Ureter (tissue), 1 donor: ENCODE measurements at places on chromosomes 5 and 9. TPM values are rescaled to one million over a fixed set of nuclear protein-coding genes. Genes with fewer than 3 reads are reported as not detected.
A peak's percentile ranks its signal among the peaks of the same experiment; 100 is the strongest.

- no peak for DNase-seq
Measured at GRCh38 chr9:114285166-114285867, 37.6 kb upstream of the ORM1 start.

C8G gene
- 1.6 TPM for total RNA-seq

BHMT2 gene
- total RNA-seq = 18.3 TPM

- no peak for DNase-seq
Measured at GRCh38 chr5:72790186-72790585, 26.3 kb upstream of the TNPO1 start.

CCL28 gene
- 7.6 TPM for total RNA-seq

GIN1 gene
- total RNA-seq = 11.9 TPM

CDKN2B gene
- 6.1 TPM for total RNA-seq

DNA sequence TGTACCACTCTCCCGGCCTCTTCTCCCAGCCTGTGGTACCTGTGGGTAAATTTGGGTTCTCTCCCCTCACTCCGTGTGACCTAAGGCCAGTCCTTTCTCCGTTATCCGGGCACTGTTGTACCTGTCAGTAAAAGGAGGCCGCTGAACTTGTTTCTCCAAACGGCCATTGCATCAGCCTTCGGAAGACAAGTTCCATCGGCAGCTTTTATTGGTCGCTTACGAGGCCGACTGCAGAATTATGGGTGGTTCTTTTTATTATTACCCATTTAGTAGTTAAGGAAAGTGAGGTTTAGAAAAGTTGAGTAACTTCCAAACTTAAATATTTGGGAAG is 558 bp downstream of the GRPEL2 start:
- no peak for DNase-seq

- no peak for DNase-seq
Measured at GRCh38 chr5:7759257-7759871, 91.6 kb downstream of the CFAP90 start.

- DNase-seq = no peak
Measured at GRCh38 chr5:15074651-15075050, 203.1 kb upstream of the ANKH start.

PRSS3 gene
- total RNA-seq = 6.5 TPM

DNA sequence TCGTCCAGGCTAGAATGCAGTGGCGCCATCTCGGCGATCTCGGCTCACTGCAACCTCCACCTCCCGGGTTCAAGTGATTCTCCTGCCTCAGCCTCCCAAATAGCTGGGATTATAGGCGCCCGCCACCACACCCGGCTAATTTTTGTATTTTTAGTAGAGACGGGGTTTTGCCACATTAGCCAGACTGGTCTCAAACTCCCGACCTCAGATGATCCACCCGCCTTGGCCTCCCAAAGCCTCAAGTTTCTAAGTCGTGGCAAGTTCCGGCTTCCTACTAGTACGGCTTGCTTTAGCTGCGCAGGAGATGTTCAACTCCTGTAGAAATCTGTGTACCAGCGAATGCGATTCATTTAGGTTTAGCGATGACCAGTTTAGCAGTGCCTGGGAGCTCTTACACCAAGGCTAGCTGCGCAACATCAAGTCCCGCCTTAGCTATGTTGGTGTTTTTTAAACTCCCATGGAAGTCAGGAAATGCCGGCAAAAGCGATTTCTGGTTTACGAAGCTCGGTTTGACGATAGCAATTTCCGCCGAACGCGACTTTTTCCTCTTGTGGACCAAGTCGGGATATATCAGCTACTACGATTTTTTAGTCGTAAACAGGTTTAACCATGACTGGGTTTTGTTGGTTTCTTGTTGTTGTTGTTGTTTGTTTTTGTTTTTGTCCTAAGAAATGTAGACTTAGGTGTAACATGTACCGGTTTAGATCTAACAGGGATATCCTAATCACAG is 46.4 kb downstream of the ANXA2R start:
- DNase-seq = no peak

GRCh38 chr5:30001826-30002225 is 1191.7 kb upstream of the CDH6 start:
- no peak for DNase-seq

- DNase-seq = no peak
Measured at GRCh38 chr9:16925426-16925825, 55.0 kb upstream of the BNC2 start.

CEP72 gene
- total RNA-seq = 10.9 TPM

DNA sequence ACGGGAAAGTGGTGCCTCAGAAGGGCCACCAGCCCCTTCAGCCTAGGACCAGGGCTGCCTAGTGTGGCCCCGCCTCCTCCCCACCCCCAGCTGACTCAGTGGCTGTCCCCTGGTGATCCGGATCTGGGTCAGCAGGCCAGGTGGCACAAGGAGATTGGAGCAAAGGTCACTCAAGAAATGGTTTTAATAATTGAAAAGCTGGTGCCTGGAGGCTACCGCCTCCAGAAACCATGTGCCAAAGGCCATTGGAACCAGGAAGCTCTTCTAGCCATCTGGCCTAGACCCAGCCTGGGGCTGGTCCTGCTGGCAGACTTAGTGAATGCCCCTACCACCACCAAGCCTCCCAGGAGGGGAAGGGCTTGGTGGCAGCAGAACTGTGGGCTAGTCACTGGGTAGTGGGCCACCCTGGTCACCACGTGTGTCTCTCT is 1.5 kb downstream of the ST6GALNAC4 start:
- DNase-seq = no peak

DNA sequence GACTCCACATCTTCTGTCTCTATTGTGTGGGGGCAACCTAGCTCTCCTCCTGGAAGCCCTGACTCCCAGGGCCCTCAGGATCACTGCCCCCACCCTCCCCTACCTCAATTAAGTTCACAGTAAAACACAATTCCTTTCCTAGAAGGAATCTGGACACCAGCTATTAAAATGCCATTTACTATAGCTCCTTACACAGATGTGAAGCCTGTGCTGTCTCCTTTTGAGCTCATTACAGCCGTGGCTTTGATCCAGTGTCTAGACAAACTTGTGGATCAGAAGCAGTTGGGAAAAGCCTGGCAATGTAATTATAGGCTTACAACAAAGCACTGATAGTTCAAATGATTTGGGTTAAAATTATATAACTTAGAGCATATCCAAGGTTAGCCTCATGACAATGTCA is 107.0 kb upstream of the SMIM23 start:
- DNase-seq = peak; percentile 6
